ENCODE measurements at places on chromosomes 2 and 18.

DNA sequence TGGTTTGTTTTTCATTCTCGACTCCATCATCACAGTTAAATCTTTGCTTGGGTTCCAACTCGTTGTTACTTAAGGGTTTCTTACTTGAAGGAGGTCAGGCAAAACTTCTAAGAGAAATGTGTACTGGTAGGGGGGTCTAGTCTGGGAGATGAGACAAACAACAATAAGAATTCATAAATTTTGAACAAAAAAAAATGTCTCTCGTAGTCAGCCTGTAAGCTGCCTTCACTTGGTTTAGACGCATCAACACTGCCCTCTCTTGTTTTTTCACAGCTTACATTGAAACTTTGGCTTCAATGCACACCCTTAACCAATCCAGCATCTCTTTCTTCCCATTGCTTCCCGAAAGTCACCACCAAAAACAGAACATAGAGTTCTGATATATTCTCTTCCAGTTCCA lies 576.4 kb upstream of the PIK3C3 start:
- peak; percentile 50 for DNase-seq

DNA sequence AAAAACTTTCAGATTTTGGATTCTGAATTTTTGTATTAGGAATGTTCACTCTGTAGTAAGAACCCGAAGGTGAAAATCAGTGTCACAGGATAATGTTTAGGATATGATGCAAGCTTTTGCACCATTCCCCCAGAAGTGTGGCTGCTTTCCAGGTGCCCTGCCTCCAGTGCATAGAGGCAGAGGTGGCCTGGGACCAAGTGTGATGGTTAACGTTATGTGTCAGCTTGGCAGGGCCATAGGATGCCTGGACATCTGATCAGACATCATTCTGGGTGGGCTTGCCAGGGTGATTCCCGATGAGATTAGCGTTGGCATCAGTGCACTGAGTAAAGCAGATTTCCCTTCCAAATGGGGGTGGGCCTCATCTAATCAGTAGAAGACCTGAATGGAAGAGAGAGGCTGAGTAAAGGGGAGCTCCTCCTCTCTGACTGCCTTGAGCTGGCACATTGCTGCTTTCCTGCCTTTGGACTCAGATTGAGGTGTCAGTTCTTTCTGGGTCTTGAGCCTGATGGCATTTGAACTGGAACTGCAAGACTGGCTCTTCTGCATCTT lies 177.4 kb upstream of the HS6ST1 start:
- DNase-seq, result no peak

DNA sequence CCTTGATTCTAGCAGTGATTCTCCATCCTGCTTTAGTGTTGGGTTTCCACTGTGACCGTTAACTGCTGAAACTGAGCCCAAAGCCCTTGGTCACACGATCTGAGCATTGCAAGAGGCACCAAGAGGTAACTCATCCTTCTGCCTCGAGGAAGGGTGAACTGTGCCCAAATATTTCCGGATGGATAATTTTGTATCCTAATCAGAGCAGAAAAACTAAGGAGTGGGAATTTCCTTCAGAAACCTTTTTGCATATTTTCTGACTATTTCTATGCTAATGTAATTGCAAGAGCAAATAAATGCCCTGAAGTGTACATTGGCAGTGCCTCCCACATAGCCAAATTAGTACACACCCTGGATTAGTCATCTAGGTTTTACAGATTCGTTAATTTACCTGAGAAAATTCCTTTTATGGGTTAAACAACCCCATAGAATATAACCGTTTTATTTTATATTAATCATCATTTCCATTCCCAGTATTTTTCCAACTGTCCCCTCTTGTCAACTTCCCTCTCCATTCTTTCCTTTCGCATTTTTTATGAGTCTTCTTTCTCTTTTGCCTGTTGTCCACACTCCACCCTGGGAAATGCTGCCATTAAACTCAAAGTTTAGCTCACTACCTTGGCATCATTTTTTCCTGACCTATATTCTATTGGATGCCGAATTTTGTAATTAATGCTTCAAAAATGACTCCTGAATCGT lies 31.7 kb upstream of the COBLL1 start:
- DNase-seq, result no peak

DNA sequence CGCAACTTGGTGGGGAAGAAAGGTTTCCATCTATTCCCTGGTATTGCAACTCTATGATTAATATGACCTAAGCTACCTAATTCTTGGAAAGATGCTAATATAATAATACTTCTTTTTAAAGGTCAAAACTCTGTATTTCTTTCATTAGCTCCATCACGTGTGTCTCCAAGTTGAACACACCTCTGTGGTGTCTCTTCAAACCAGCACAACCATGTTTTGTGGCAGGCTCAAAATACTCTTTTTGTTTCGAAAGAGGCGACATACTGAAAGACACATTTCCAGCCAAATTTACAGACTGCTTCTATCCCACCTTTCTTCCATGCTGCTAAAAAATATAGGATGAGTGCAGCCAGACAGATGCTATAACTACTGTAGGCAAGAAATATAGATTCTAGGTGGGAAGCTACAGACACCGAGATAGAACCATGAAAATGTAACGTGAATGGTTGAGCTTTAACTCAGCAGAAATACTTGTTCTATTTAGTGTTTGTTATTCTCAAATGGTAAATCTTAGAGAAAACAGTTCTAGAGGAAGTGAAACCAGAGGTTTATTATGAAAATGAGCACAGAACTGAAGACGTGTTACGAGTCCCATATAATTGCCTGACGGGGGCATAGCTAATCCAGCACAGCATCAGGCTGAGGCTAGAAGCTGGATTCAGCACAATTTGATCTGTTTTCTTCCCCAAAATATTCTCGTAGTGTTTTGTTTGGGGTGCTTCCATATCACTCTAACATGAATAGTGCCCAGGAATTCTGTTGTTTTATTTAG lies 991.5 kb upstream of the FANCL start:
- DNase-seq, result no peak

DNA sequence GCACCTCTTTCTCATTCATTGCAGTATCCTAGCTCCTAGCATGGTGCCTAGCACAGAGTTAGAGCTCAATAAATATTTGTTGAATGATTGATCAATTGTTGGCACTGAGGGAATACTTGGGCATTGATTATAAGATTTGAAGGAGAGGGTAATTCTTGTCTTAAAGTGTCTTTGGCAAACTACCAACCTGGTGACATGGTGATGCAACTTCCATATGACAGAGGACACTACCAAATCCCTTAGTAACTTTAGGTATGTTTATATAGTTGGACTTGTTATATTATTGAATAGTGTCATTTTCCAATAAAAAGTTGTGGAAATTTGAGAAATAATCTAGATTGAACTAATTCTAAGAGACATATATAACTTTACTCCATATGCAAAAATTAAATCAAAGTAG lies 58.6 kb upstream of the CHMP1B start:
- no peak for DNase-seq

- no peak for DNase-seq
These were observed 86.5 kb downstream of the STK39 start for GRCh38 chr2:168160897-168161296.

GRCh38 chr2:25324905-25325592 lies 16.7 kb downstream of the DNMT3A start:
- DNase-seq, result no peak

GRCh38 chr2:206556357-206556949 lies 85.8 kb upstream of the FAM237A start:
- DNase-seq, result no peak

- DNase-seq, result no peak
These were observed 593 bp upstream of the ACTR2 start for GRCh38 chr2:65227020-65227455.

- no peak for DNase-seq
These were observed 102.4 kb downstream of the AOX1 start for GRCh38 chr2:200687922-200688920.

DNA sequence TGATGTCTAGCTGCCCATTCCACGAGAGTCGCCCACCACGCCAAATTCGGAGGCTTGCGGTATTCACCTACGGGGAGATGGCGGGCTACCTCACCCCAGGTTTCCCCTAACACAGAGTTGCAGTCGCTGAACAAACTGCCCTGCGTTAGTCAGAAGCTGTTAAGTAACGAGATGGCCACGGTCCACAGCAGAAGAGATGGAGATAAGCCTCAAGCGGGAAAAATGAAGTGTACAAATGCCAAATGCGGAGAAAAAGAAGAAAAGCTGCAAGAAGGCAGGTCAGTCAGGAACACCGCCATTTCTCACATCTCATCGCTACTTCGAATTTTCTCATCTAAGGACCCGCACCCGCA lies 425 bp downstream of the ASB3 start:
- DNase-seq, result no peak

GRCh38 chr2:240183875-240184590 lies 43.6 kb upstream of the OTOS start:
- no peak for DNase-seq

DNA sequence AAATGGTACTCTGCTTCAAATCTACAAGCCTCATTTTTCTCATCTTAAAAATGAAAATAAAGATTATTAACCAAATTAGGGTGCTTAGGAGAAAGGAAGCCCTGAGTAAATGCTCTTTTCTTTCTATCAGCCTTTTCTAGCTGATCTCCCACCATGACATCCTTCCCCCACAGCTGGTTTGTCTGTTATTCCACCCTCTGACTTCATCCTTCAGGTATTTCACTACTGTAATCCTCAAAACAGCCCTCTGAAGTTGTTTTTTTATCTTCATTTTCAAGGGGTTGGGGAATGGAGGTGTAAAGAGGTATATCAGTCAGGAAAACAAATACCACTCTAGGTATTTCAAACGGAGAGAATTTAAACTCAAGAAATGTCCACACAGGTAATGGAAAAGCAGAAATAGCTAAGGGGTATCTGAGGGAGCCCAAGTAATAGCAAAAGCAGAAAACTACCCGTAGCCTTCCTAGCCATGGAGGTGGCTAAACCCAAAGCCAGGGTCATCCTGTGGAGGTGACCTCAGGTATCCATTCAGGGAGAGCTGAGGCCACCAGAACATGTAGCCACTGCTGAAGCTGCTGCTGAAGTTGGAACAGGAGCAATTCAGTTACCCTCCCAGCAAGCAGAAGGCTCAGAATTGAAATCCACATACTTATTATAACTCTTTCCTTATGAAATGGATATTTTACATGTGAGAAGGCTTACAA lies 990.9 kb upstream of the ACVR2A start:
- no peak for DNase-seq

- DNase-seq, result no peak
These were observed 24.3 kb upstream of the STPG4 start for GRCh38 chr2:47179388-47179787.

- no peak for DNase-seq
These were observed 235.3 kb downstream of the ZNF407 start for GRCh38 chr18:74832999-74833398.

DNA sequence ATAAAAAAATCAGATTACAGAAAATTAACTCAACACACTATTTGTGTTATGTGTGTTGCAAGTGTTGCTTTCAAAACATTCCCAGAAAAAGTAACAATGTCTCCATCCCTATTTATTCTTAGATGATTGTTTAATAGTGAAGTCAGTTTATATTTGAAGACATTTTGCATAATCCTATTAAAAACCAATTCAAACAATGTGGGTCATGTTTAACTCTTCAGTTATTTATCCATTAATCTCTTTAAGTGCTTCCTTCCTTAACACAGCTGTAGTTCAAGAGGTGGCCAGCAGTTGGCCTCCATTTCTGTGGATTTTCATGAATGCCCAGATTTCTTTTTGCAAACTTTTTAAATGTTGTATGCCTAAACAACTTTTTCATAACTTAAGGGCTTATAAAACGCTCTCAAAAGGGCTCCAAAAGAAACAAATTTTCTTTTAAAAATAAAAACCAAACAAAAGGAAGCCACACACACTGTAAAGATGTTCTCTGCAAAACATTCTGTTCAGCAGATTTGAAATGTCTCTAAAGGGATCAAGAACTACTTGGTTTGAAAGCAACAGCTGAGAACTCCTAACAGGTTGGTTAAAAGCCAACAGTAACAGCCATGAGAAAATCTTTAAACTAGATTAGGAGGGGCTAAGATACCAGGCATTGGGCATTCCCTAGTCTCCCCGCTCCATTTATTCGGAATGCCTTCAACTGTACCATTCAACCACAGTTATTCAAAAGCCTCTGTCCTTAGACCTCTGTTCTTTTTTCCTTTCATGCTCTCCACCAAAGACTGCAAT lies 71.5 kb downstream of the THADA start:
- no peak for DNase-seq

- no peak for DNase-seq
These were observed 231.9 kb downstream of the DYSF start for GRCh38 chr2:71685073-71685848.

DNA sequence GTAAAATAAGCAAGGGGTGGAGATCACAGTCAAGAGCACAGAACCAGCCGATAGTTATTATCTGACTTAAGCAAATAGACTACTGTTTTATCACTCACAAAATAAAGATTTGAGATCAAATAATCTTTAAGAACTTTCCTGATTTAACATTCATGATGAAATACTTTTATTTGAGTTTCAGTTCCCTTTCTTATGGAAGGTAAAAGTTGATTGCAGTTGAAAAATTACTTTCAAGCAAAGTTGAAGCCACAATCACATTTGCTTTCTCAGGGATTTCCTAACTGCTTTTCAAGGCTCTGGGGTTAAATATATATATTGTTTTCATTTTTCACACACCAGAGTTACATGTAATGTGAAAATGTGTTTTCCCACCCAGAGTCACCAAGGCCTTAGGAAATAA lies 599.5 kb downstream of the KCNJ3 start:
- no peak for DNase-seq

DNA sequence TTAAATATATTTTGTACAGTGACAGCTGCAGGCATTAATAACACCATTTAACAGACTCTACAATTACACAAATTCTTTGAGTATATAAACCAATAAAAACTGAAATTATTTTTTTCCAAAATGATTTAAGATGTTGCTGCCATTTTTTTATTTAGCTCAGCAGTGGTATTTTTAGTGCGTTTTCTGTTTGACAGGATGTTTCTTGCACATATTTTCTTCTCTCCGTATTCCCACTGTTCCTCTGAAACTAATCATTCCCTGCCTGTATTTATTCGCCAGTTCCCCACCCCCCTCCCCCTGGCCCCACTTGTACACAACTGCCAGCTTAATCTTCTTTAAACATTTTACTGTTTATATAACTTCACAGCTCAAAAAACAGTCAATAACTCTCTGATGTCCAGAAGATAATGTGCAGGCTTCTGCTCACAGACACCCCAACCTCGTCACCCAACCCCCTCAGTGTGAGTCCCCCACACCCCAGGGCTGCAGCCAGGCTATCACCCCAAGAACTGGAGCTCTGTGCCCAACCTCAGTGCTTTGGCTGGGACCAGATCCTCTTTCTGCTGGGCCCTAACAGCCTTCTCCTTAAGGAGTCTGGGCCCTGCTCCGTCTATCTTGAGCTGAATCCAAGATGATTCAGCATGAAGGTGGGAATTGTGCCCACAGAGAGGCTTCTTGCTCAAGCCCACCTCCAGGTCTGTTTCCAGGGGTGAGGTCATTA lies 41.6 kb upstream of the MAP4K4 start:
- no peak for DNase-seq

DNA sequence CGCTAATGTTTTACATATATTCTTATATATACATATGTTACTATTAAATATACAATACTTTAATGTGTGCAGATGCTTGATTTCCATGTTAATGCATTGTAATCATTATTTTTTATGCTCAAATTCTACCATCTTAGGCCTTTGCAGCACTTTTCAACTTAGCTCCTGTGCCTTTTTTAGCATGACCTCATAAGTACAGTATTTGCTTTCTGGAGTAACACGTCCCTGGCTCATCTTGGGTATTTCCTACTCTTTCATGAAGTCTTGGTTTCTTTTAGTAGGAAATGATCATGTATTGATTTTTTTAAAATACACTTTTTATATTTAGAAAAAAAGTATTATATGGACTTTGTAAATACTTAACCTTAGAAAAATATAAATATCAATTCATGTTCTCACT lies 36.5 kb downstream of the CAB39 start:
- no peak for DNase-seq

- no peak for DNase-seq
These were observed 6.1 kb upstream of the DPP10 start for GRCh38 chr2:114436329-114436728.

- no peak for DNase-seq
These were observed 294.7 kb downstream of the MEIS1 start for GRCh38 chr2:66729416-66730330.
